Stimulated activated memory B cell treated with anti-CD40 and anti-IgM and Interleukin-4, amounts not matched to agents 10 μg/mL and 1 μg/mL and 100 μg/mL, for 72 hours (primary cell): ENCODE measurements at places on chromosomes 12 and 14.

GRCh38 chr14:90368946-90369721 lies 27.7 kb upstream of the CALM1 start:
- ATAC-seq = no peak

DNA sequence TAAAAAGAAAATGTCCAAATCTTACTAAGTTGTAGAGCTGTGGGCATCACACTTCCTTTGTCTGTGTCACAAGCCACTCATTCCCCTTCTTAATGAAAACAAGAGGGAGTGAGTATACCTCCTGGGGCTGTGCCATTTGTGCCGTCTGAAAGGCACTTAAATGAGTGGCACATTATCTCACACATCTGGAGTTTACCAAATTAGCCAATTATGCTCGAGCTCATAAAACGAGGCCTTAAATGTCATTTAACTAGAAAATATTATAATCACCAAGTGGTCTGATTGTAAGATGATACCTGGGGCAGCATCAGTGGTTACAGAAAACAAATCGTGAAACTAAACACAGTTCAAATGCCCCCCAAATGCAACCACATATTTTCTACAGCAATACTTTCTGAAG lies 146.1 kb downstream of the PAX9 start:
- no peak for ATAC-seq

GRCh38 chr12:27198036-27198435 lies 46.0 kb upstream of the STK38L start:
- ATAC-seq = no peak

GRCh38 chr14:76326918-76327689 lies 48.8 kb upstream of the ESRRB start:
- ATAC-seq = no peak

GRCh38 chr12:57240926-57241401 lies 10.0 kb downstream of the STAC3 start:
- no peak for ATAC-seq

DNA sequence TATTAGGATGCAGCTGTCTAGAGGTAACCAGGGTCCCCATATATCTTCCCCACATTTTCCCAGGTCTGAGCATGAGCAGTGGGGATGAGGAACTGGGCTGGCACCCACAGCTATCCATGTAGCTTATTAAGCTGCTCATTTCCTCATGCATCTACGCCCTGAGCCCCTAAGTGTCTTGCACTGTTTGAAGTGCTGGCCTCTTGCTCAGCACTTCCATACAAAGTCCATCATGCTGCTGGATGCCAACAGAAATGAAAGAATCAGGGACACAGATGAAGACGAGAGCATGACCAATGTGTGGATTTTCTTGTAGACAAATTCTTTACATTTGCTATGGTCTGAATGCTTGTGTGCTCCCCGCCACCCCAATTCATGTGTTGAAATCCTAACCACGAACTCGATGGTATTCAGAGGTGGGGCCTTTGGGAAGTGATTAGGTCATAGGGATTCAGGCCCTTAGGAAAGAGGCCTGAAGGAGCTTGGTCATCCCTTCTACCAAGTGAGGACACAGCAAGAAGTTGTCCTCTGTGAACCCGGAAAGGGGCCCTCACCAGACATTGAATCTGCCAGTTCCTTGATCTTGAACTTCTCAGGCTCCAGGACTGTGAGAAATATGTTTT lies 54.5 kb downstream of the C12orf75 start:
- ATAC-seq = no peak

GRCh38 chr12:88553941-88554658 lies 26.2 kb downstream of the KITLG start:
- ATAC-seq = no peak

- ATAC-seq = no peak
Observed at GRCh38 chr14:100211893-100212292, 27.1 kb upstream of the YY1 start.

- peak; percentile 63 for ATAC-seq
Observed at GRCh38 chr14:54267172-54267571, 129.6 kb upstream of the CDKN3 start.
